ENCODE measurements at places on chromosomes 2 and 18. TPM values are rescaled to one million over a fixed set of nuclear protein-coding genes. Genes with fewer than 3 reads are reported as not detected.

Gene SEMA4F
- total RNA-seq, result 12.0 TPM

GRCh38 chr2:190740449-190740848 lies 91.6 kb downstream of the NAB1 start:
- no peak for DNase-seq
- no peaks in the 10 kb centered on the region for H3K36me3 ChIP-seq
- no peak overlapping the region for H3K4me3 ChIP-seq
- H3K27ac ChIP-seq, result no peak overlapping the region
- no peaks in the 10 kb centered on the region for H3K4me1 ChIP-seq

Gene IL36B
- total RNA-seq, result not detected

GRCh38 chr2:57181315-57182038 lies 865.1 kb upstream of the VRK2 start:
- H3K36me3 ChIP-seq, result no peaks in the 10 kb centered on the region
- no peak overlapping the region for H3K4me3 ChIP-seq
- H3K27me3 ChIP-seq, result no peaks in the 10 kb centered on the region
- no peak for DNase-seq
- H3K27ac ChIP-seq, result no peak overlapping the region

Gene IL1F10
- total RNA-seq, result not detected

DNA sequence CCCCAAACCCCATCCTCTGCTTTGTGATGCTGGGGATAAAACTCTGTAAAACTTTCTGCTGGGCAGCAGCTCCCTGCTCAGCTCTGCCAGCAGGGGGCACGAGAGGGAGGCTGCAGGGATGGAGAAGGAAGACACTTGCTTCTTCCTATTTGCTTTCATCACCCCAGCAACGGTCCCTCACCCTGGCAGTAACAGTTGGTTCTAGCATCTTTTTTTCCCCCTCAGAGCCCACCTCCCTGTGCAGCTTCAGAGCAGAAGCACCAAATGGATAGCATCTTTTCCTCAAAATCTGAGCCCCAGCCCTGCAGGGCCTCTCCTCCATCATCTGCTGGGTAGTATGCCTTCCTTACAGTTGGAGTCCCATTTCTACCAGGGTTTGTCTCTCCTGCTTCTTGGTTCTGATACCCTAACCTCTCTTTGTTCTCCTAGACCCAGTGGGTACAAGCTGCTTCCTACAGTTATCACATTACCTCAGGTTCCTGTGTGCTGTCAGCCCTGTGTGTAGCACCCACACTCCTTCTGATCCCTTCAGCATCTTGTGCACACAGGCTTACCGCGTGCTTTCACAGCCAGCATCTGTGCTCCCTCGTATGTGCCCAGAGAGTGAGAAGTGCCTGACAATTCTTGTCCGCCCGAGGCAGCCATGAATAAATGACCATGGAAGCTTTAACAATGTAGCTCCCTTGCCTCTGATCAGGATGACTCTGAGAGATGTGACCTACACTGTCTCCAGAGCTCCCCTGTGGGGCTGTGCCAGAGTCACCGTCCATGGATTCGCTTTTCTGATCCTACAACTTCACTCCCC lies 14.5 kb downstream of the CKAP2L start:
- no peak overlapping the region for H3K27ac ChIP-seq
- H3K27me3 ChIP-seq, result no peaks in the 10 kb centered on the region
- peak; percentile 81 for DNase-seq
- no peaks in the 10 kb centered on the region for H3K36me3 ChIP-seq
- H3K4me1 ChIP-seq, result no peaks in the 10 kb centered on the region

- no peak for DNase-seq
- no peaks in the 10 kb centered on the region for H3K27me3 ChIP-seq
- H3K4me3 ChIP-seq, result no peak overlapping the region
- no peak overlapping the region for H3K27ac ChIP-seq
Measured at GRCh38 chr2:224392545-224392944, 9.4 kb downstream of the FAM124B start.

DNA sequence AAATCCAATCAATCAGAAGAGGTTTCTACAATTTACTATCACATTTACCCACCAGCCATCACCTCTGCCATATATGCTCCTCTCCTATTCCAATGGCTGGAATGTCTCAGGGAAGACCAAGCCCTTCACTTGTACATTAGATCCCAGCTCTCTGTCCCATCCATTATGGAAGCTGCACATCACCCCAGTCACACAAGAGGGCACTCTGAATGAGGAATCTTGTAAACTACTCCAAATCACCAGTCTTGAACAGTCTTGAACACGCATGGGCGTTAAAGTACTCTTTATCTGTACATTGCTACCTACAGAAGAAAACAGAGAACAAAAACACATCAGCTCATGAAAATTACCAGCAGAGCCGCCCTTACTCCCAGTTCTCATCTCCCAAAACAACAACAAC lies 38.7 kb downstream of the ZC3H8 start:
- H3K4me3 ChIP-seq, result no peak overlapping the region
- no peak overlapping the region for H3K27ac ChIP-seq
- no peaks in the 10 kb centered on the region for H3K4me1 ChIP-seq

Gene KCNJ13
- not detected for total RNA-seq

Measured in lower lobe of right lung (tissue), 2 donors.